AG10803 (cell line): ENCODE measurements at places on chromosomes 6 and 20.
A peak's percentile ranks its signal among the peaks of the same experiment; 100 is the strongest.

DNA sequence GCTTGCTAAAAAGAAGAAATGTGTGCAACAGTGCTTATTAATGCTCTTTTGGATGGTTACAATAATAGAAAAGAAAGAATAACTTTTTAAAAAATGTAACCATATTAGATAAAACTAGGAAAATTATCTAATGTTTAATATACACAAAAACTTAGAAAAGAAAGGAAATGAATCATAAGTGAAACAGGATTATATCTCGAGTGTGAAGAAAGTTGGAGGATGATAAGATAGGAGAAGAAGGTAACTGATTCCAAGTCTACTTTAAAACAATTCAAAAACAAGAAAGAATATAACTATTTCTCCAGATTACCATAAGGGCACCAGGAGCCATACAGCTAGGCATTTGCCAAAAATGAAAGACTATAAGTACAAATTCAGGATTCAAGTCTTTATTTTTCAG, 73.0 kb downstream of the PHIP start:
- no peak for DNase-seq

DNA sequence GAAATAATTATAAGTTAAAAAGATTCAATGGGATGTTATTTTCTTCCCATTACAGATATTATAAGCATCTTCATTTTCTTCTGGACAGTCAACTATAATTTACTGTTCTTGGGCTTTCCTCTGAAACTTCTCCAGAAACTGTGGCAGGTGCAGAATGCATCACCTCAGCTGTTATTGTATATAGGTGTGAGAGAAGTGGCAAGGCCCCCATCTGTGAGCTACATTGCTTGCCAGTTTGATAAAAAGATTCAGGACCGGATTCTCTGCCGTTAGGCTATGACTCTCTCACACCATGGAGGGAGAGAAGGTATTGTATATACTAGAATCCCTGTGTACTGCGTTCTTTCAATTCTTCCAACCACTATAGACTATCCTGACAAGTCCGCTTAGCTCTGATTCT, 135.8 kb upstream of the CENPW start:
- DNase-seq = no peak

DNA sequence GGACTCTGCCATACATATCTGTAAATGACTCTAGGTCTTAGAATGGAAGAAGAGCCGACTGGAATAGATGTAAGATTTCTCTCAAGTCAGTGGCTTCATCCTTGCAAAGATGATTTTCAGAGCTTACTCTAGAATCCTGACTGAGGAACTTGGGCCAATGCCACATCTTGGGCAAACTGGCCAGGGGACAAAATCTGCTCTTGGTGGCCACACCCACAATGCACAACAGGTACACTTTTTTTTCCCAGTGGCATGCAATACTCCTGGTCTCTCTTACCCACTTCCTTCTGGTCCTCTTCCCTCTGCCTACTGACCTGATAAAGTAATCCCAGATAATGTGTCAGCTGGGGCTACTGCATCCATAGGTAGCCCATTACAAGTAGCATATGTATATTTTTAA, 13.4 kb downstream of the CLIC5 start:
- DNase-seq = no peak

DNA sequence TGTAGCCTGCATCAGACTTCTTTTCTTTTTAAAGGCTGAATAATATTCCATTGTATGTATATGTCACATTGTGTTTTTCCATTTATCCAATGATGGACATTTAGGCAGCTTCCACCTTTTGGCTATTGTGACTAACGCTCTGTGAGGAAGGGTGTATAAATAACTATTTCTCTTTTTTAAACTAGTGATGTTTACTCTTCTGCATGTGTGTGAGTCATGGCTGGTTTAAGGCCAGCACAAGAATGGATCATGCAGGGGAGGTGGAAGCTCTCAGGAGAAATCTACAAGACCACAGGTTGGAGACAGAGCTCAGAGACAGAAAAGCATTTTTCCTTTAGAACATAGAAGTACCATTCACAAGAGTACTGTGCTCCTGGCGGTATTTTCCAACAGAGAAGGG, 307.2 kb downstream of the SOX4 start:
- no peak for DNase-seq

DNA sequence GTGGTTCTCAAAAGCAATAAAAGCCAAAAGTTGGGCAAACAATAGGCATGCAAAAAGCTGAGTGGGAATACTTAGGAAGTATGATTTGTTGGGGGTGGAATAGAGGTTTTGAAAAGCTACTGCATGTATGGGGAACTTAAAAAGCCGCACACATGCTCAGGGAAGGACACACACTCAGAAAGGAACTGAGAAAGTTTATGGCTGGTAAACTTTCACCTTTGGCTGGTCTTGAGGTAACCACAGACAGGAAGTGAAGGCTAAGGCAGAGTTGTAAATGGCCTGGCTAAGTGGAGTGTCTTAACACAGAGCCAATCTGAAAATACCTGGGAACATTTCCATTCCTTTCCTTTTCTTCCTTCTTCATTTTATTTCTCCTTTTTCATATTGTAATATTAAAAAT, 134.5 kb upstream of the EXOC2 start:
- DNase-seq = no peak

GRCh38 chr6:80543151-80543550, 436.7 kb downstream of the BCKDHB start:
- DNase-seq = no peak

GRCh38 chr6:122652431-122652830, 42.2 kb downstream of the PKIB start:
- DNase-seq = no peak

GRCh38 chr6:135904666-135905065, 53.2 kb downstream of the PDE7B start:
- DNase-seq = no peak

GRCh38 chr6:17577059-17577458, 23.0 kb upstream of the FAM8A1 start:
- no peak for DNase-seq

GRCh38 chr6:43851204-43851865, 81.3 kb downstream of the VEGFA start:
- peak; percentile 96 for DNase-seq

DNA sequence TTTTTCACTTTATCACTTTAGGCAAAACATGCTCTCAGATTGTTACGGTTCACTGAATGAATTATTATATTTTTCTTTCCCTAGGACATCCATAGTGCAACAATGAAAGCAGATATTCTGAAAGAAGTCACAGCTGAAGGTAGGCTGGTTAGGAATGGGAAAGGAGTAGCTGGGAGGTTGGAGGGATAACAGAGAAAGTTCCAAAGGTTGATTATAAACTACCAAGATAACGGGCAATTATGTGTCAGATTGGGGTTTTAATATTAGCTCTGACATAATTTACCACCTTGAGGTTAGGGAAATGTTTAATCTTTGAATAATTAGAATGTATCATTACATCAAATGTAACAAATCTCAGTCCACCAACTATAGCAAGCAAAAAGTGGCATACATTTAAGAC, 96.5 kb downstream of the HTR1B start:
- DNase-seq = no peak

- no peak for DNase-seq
Measured at GRCh38 chr6:37503309-37503965, 3.7 kb upstream of the CCDC167 start.

GRCh38 chr20:21265261-21266190, 37.6 kb upstream of the XRN2 start:
- DNase-seq = no peak

DNA sequence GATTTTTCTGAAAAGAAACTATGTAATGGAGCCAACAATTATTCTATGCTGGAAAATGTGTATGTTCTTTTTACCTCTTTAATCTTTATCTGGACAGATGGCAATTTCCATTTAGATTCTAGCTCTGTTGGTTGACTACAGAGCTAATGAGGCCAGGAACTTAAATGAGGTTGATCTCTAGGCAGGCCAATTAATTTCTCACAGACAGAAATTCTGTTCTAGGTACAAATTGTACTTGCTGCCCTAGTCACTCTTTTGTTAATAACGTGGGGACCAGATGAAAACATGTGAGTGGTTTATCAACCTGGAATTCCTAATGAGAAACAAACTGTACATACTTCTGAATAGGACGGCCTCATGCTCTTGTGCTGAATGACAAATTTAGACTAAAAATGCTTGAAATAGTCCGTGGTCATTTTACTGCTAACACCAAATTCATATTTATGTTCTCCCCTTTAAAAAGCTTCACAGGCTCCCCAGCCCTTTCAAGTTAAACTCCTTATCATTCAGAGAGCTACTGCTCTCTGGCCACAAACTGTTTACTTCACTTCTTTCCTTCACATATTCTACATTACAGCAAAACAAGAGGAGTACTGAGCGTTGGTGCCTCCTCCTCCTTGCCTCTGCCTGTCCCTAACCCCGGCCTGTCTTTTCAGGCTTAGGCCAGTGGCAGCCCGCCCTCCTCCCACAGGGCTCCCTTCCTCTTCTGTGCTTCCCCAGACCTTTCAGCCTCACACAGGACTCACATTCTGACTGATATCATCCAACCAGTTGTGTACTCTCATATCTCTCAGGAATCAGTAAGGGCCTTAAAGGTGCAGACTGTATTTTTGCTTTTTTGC, 41.4 kb downstream of the DTNBP1 start:
- peak; percentile 29 for DNase-seq

- no peak for DNase-seq
Measured at GRCh38 chr20:53847139-53847836, 223.1 kb downstream of the BCAS1 start.

DNA sequence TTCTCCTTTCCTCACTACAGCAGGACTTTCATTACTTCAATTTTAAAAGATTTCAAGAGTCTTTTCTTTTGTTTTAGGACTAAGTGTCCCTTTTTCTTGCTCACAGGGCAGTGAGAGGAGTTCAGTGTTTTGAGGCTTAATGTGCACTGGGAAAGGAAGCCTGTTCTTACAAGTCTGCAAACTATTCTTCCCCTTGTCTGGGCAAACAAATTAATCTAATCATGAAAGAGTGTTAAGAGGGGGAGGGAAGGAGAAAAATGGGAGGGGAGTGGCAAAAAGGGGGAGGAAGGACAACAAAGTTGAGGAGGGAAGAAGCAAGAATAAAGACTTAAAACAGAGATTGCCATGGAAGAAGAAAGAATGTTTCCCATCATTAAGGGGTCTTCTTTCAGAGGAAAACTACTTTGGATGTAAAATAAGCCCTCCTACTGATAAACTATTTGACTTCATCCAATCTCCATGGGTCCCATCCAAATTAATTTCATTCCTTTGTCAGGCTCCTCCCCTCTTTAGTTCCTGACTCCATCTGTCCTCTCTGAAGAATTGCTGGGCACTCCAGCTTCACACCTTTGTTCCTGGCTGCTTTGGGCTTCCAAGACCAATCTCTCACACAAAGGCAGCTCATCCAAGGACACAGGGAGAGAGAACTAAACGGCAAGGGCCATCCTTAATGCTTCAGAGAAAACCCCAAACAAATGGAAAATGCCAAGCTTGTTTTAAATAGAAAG, 244.5 kb downstream of the TPBG start:
- DNase-seq = no peak

DNA sequence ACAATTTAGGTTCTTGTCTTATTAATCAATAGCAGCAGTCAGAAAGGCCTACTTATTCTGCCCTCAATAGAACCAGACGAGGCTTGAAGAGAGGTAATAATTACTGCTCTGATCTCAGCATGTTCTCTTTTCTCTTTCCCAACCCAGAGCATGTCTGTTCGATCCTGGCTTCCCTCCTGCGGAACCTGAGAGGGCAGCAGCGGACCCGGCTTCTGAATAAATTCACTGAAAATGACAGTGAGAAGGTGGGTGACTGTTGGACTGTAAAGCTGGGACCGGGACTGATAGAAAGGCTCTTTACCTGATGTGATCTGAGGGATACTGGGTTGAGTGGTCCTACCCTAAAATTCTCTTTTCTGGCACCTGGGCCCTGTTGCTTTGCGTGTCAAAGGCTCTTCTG, 63.0 kb upstream of the VSTM2L start:
- no peak for DNase-seq

DNA sequence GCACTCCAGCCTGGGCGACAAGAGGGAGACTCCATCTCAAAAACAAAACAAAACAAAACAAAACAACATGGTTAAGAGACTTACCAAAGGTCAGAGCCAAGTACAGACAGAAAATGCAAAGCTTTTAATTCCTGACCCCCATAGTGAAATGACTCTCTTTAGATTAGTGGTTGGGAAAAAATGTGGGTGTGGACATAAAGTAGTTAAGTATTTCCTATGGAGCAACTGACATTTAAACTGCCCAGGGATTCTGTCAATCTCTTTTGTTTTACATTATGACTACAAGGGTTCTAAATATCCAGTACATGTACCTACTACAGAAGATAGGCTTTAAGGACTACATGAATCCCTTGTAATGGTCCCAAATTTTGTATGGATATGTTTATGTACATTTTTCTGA, 75.1 kb downstream of the IRAK1BP1 start:
- peak; percentile 16 for DNase-seq
